ENCODE measurements at places on chromosomes 5 and 9. TPM values are rescaled to one million over a fixed set of nuclear protein-coding genes. Genes with fewer than 3 reads are reported as not detected.

- no peak for DNase-seq
Observed at GRCh38 chr9:82682431-82682830, 380.5 kb downstream of the RASEF start.

Gene LHX6
- 5.7 TPM for total RNA-seq

- DNase-seq: no peak
Observed at GRCh38 chr5:170849374-170849773, 12.4 kb upstream of the RANBP17 start.

Gene MRRF
- 61.5 TPM for total RNA-seq

DNA sequence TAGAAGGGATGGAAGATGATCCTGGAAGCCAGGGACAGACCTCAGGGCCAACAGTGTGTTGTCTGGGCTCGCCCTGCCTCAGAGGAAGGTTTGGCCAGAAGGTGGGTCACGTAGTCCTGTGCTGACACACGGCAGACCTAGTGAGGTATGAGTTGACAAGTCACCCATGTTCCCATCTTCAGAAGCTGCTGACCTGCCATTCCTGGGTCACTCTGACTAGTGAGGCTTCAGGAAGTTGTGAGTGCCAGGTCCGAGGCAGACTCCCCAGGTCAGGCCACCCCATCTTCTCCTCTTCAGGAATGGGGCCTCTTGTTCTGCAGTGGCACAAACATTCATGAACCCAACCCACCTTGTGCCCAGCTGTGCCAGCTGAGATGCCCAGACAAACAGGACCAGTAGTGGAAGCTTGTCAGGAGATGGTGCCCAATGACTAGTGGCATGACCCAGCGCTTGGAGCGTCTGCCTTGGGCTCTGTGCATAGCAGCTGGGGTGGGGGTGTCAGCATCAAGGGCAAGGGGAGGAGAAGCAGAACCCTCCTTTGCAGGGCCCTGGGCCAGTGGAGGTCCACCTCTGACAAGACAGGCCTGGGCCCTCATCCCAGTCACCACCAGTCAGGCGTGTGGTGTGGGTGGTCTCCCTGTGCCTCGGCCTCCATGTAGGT, 16.8 kb upstream of the ANGPTL2 start:
- peak; percentile 35 for DNase-seq

- no peak for DNase-seq
Observed at GRCh38 chr5:178520851-178521250, 69.3 kb downstream of the COL23A1 start.
